ENCODE measurements at places on chromosomes 4 and X.

DNA sequence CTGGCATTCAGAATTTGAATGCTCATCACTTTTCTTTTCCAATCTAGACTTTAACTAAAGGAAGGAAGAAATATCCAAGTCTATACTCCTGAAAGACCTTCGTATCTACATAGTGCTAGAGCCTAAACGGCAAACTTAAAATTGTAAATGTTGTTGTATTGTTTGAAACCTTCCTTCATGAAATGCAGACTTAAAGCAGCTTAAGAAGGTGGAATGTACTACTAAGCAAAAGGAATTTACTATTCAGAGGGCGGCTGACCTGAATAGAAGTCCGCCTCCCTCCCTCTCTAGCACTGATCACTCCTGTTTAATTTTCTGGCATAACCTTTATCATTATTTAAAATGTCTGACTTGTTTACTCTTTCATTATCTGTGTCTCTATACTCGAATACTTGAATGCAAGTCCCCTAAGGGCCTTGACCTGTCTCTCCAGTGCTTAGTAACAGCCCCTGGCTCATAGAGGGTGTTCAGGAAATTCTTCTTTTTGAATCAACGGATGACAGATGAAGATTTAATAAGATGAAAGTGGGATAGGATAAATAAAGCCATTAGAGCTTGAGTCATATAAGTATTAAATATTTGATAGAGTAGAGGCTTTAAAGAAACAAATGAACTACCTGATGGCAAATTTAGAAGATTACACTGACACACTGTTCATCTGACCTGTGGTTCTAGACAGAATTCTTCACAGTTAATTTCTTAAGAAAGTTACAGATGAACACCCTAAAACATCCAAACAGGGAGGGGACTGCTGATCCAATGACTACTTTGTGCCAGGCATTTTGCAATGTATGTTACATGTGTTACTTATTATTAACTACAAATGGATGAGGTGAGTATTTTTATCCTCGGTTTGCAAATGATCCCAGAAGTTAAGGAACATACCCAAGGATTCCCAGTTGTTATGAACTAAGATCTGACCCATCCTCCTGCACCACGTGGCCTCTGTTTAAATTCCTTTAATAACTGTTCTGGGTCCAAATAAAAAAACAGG, 20.2 kb upstream of the RBPJ start:
- DNase-seq = no peak

DNA sequence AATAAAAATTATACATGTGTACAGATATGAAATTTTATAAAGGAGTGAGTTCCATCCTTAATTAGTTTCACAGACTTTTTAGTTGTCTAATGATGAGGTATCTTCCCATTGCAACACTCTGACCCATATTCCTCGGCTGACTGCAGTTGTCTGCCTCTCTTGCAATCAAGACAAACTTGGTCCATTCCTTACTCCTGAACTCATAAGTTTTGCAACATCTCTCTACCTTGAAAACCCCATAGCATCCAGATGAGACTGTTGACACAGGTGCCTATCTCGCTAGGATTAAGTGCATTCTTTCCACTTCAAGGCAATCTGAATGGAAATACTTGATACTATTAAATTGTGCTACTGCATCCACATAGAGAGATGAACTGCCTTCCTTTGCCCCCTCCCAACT, 2.3 kb downstream of the XKRX start:
- no peak for DNase-seq

DNA sequence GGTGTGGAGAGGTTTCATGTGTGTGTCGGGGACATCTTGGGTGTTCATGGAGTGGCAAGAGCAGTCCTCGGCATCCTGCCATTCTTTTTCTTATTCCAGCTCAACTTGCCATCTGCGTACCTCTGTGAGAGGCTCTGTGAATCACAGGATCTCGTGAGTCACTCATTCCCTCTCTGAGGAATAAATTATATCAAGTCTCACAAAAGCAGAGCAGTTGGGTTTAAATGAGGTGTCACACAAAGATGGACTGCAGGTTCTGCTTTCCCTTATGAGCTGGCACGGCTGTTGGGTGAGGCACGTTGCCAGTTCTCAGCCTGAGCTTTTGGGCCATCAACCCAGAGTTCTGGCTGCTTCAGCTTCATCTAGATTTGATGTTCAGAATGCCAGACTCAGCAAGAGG, 6.8 kb upstream of the OCIAD2 start:
- DNase-seq = no peak

GRCh38 chr4:145347684-145348083, 134.0 kb upstream of the SMAD1 start:
- DNase-seq = no peak

DNA sequence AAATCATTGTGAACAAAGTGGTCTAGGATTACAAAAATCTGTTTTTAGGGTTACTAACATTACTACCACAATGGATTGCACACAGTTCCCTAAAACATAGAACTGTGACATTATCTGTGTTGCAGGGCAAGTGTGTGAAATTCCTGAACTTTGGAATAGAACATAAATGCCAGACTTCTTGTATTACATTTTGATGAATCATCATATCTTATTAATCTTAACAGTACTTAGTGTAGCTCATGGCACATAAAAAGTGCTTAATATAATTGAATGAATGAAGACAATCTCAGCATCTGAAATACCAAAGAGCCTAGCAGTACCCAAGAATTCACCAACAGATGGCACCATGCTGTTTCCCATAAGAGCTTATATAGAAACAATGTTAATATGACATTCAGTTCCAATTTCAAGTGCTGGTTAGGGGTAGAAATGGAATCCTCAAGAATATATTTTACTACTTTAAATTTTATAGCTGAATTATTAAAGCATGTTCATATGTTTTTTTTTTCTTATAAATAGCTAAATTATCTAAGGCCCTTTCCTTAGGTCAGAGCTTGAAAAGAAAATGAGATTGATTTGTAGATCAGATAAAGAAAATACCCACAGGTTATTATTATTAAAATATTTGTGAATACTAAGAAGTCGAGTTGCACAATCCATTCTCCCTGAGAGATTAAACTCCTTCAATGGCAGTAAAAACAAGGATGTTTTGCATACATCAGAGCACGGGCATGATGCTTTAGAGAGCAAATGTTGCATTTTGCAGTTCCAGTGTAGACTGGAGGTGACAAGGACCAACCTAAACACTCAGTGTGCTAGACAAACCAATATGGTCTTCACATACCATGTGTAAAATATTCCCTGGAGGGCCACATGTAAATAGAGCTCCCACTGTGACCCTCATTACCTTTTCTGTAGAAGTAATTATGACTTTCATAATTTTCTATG, 25.7 kb upstream of the SHISA3 start:
- no peak for DNase-seq

- DNase-seq = no peak
Measured at GRCh38 chrX:133151336-133151735, 54.4 kb upstream of the USP26 start.

- DNase-seq = no peak
Measured at GRCh38 chrX:1453951-1454785, 1.5 kb upstream of the ASMTL start.

DNA sequence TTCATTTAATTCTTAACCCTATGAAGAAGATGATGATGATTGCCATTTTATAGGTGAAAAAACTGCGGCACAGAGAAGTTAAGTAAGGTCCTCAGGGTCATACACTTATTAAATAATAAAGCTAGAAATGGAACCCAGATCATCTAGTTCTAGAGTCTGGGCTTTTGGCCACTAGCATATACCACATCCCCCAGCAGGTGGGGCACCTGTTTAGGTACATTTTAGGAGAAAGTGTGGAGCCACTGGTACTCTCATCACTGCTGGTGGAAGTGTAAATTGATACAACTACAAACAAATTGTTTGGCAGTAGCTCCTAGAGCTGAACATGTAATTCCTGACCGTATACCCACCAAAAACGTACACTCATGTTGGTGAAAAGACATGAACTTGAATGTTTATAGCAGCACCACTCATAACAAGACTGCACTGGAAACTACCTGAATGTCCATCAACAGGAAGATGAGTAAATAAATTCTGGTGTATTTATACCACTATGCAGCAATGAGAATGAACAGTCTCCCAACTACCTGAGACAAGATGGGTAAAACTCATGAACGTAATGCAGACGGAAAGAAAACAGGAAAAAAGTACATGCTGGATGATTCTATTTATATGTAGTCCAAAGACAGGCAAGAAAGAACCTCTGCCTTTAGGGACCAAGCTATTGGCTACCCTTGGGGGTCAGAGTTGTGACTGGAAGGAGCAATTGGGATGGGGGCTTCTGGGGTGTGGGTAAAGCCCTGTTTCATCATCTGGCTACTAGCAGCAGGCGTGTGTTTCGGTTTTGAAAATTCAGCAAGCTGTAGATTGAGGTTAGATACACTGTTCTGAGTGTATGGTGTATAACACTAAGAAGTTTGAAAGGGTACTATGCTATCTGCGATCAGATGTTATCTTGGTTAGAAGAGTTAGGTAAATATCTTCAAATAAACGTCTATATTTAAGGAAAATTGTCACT, 72.3 kb upstream of the ADGRG2 start:
- no peak for DNase-seq

- DNase-seq = no peak
Measured at GRCh38 chr4:78688366-78688765, 87.8 kb upstream of the BMP2K start.

Data from cortex of kidney (tissue), 1 donor.